ENCODE measurements at places on chromosomes 1 and 21.

DNA sequence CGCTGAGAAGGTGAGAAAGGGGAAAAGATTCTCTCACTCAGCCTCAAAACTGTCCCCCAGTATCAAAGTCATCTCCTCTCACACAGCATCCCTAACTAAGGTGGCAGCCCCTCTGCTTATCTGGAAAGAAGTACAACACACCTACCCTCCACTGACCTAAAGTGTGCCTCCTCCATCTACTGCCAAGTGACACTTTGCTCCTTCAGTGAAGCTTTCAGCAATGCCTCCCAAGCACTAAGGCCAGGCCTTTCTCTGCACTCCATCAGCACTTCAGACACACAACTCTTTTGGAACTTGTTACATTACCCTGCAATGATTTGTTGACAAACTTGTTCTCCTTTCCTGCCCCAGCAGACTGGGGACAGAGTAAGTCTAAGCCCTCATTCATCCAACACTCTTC is 1.4 kb downstream of the SH3BP5L start:
- no peaks in the 10 kb centered on the region for H3K27me3 ChIP-seq
- H3K36me3 ChIP-seq = peaks cover 41% of the 10 kb centered on the region
- H3K4me3 ChIP-seq = peak overlapping the region; percentile 92
- H3K27ac ChIP-seq = peak overlapping the region; percentile 14

DNA sequence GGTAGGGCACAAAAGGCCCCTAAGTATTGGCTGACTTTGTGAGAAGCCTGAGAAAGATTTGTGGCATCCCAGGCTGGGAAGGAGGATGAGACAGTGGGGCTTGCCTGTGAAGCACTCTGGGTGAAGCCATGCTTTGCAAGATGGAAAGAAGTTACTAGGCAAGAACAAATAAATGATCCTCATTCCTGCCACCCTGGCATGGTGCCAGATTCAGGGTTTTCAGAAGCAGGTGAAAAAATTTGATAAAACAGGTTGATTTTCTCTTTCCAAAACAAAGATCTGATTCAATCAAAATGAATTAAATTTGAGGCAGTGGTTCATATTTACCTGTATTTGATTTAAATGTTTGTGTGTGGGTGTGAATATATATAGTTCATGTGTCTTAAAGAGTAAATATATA is 386.9 kb upstream of the PROX1 start:
- H3K4me3 ChIP-seq = no peak overlapping the region
- H3K4me1 ChIP-seq = no peaks in the 10 kb centered on the region
- no peak for DNase-seq
- H3K36me3 ChIP-seq = no peaks in the 10 kb centered on the region
- H3K27me3 ChIP-seq = peaks cover 5% of the 10 kb centered on the region

DNA sequence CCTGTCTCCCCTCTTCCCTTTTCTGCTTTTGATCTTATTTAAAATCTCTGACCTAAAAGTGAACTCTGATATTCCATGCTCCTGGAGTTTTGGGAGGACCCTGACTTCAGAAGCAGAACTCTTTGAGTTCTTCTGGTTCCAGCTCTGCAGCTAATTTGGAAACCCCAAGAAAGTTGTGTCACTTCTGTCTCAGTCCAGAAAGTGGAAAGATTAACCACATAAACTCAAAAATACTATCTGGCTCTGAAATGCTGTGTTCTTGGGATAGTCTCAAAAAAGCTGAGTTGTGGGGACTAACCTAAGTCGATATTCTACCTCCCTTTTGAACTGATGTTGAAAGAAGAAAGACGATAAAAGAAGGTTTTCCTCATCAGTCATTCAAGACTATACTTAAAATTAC is 59.8 kb downstream of the ITPKB start:
- peak overlapping the region; percentile 95 for H3K27ac ChIP-seq
- peaks cover 21% of the 10 kb centered on the region for H3K36me3 ChIP-seq
- peak overlapping the region; percentile 79 for H3K4me3 ChIP-seq
- H3K27me3 ChIP-seq = no peaks in the 10 kb centered on the region
- H3K4me1 ChIP-seq = peaks cover 88% of the 10 kb centered on the region

DNA sequence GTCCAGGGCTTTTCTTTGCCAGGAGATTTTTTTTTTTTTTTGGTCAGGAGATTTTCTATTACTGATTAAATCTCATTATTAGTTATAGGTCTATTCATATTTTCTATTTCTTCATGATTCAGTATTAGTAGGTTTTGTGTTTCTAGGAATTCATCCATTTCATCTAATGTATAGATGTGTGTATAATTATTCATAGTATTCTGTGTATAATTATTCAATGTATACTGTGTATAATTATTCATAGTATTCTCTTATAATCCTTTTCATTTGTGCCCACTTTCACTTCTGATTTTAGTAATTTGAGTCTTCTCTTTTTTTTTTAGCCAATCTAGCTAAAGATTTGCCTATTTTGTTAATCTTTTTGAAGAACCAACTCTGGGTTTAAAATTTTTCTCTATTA is 12.3 kb upstream of the PNRC2 start:
- H3K4me3 ChIP-seq = no peak overlapping the region
- H3K4me1 ChIP-seq = no peaks in the 10 kb centered on the region
- no peak overlapping the region for H3K27ac ChIP-seq
- peaks cover 26% of the 10 kb centered on the region for H3K27me3 ChIP-seq
- H3K36me3 ChIP-seq = no peaks in the 10 kb centered on the region

GRCh38 chr1:21472861-21473260 is 32.9 kb downstream of the NBPF3 start:
- DNase-seq = no peak
- no peaks in the 10 kb centered on the region for H3K27me3 ChIP-seq
- peaks cover 3% of the 10 kb centered on the region for H3K4me1 ChIP-seq
- H3K4me3 ChIP-seq = no peak overlapping the region

DNA sequence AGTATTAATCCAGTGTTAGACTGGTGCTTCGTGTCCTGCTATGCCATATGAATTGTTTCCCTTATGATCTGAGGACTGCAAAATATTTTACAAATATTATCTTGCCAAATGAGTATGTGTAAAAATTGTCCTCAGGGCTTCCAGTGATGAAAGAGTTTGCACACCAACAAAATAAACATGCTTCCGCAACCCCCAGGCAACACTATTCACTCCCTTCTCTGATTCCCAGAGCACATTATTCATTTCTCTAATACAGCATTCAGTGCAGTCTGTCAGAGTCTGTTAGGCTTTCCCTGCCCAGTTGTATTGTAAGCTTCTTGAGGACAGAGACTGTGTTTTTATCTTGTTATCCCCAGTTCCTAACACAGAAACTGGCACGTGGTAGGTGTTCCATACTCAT is 409.9 kb upstream of the C1orf87 start:
- H3K4me3 ChIP-seq = no peak overlapping the region
- no peaks in the 10 kb centered on the region for H3K36me3 ChIP-seq
- H3K27ac ChIP-seq = no peak overlapping the region
- no peak for DNase-seq
- H3K27me3 ChIP-seq = no peaks in the 10 kb centered on the region
- no peaks in the 10 kb centered on the region for H3K4me1 ChIP-seq

- H3K27ac ChIP-seq = no peak overlapping the region
- peaks cover 30% of the 10 kb centered on the region for H3K27me3 ChIP-seq
- DNase-seq = no peak
- H3K4me1 ChIP-seq = no peaks in the 10 kb centered on the region
Measured at GRCh38 chr1:170520601-170521000, 11.4 kb upstream of the GORAB start.

- H3K27me3 ChIP-seq = no peaks in the 10 kb centered on the region
- no peaks in the 10 kb centered on the region for H3K36me3 ChIP-seq
- no peak for DNase-seq
- peak overlapping the region; percentile 53 for H3K4me3 ChIP-seq
Measured at GRCh38 chr1:89781494-89782126, 39.2 kb upstream of the LRRC8D start.

- peak overlapping the region; percentile 98 for H3K4me3 ChIP-seq
- H3K27ac ChIP-seq = peak overlapping the region; percentile 98
- peaks cover 46% of the 10 kb centered on the region for H3K36me3 ChIP-seq
- no peaks in the 10 kb centered on the region for H3K27me3 ChIP-seq
- H3K4me1 ChIP-seq = peaks cover 58% of the 10 kb centered on the region
Measured at GRCh38 chr1:154608397-154609270, 648 bp upstream of the ADAR start.

DNA sequence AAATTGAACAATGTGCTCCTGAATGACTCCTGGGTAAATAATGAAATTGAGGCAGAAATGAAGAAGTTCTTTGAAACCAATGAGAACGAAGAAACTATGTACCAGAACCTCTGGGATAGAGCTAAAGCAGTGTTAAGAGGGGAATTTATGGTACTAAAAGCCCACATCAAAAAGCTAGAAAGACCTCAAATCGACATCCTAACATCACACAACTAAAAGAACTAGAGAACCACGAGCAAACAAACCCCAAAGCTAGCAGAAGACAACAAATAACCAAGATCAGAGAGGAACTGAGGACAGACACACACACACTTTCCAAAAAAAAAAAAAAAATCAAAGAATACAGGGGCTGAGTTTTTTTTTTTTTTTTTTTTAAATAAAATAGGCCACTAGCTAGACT is 564.2 kb downstream of the SMYD3 start:
- H3K4me1 ChIP-seq = peaks cover 12% of the 10 kb centered on the region
- DNase-seq = no peak
- H3K27me3 ChIP-seq = no peaks in the 10 kb centered on the region
- H3K36me3 ChIP-seq = no peaks in the 10 kb centered on the region

DNA sequence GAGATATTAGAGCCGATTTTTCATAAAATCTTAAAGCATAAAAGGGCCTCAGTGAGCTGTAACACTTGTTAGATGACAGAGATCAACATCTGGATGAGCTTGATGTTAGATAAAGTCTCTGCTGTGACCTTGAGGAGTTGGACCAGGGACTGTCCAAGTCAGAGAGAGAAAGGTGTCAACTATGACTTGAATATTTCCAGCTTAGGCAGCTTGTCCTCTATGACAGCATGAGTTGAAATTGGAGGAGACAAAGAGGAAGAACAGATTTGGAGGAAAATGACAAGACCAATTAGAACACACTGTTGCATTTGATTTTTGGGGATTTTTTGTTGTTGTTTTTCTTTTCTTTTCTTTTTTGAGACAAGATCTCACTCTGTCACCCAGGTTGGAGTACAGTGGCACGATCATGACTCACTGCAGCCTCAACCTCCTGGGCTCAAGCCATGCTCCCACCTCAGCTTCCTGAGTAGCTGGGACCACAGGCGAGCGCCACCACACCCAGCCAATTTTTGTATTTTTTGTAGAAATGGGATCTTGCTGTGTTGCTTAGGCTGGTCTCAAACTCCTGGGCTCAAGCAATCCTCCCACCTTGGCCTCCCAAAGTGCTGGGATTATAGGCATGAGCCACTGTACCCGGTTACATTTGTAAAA is 35.3 kb upstream of the CLIC4 start:
- no peaks in the 10 kb centered on the region for H3K27me3 ChIP-seq
- peaks cover 16% of the 10 kb centered on the region for H3K4me1 ChIP-seq
- no peaks in the 10 kb centered on the region for H3K36me3 ChIP-seq
- DNase-seq = peak; percentile 17
- no peak overlapping the region for H3K27ac ChIP-seq

DNA sequence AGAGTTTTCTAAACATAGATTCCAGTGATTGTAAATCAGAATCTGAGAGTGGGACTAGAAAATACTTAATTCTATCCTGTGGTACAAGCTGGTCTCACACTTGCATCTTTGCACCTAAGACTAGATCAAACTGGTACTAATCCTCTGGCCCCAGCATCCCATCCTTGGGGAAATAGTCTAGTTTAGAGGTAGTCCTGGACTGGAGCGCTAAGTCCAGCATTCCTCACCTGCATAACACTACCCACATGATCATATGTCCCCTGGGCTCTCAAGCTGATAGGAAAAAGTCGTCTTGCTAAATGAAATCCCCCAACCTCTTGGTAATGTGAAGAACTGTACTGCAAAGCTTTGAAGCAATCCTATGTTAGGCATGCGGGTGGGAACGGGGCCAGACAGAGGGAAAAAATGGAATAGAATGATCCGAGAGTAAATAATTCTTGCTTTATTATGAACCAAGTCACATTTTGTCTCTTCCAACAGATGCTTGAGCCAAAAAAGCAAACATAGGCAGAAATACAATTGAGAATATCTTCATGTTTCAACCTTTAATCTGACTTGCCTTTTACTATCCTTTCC is 4.8 kb downstream of the COX20 start:
- H3K27ac ChIP-seq = no peak overlapping the region
- H3K4me3 ChIP-seq = no peak overlapping the region
- H3K27me3 ChIP-seq = no peaks in the 10 kb centered on the region
- peaks cover 82% of the 10 kb centered on the region for H3K36me3 ChIP-seq

GRCh38 chr1:162398999-162399580 is 12.8 kb downstream of the SH2D1B start:
- no peaks in the 10 kb centered on the region for H3K36me3 ChIP-seq
- no peaks in the 10 kb centered on the region for H3K4me1 ChIP-seq
- DNase-seq = no peak
- H3K27me3 ChIP-seq = peaks cover 23% of the 10 kb centered on the region
- H3K27ac ChIP-seq = no peak overlapping the region

GRCh38 chr1:40553017-40553416 is 21.6 kb downstream of the ZNF684 start:
- no peak overlapping the region for H3K4me3 ChIP-seq
- no peaks in the 10 kb centered on the region for H3K27me3 ChIP-seq
- H3K4me1 ChIP-seq = no peaks in the 10 kb centered on the region
- peaks cover 4% of the 10 kb centered on the region for H3K36me3 ChIP-seq
- DNase-seq = no peak

GRCh38 chr1:183913567-183913993 is 108.7 kb downstream of the RGL1 start:
- peaks cover 13% of the 10 kb centered on the region for H3K36me3 ChIP-seq
- no peak overlapping the region for H3K27ac ChIP-seq
- no peaks in the 10 kb centered on the region for H3K27me3 ChIP-seq
- no peak for DNase-seq

DNA sequence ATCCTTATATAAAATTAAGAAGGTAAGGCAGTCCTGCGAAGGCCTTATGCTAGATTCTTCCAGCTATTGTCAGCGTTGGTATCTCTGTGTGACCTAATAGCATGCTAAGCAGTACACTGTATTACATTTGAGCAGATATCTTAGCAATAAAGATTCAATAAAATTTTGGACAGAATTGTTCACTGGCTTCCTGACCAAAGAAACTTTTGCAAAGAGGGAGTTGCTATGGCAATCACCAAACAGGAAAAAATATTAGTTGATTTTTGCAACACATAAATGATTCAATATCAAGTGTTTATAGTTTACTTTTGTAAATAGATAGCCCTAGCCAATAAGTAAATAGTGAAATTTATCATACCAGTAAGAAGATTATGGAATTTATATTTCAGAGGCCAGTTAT is 31.0 kb upstream of the PLEKHO1 start:
- H3K4me3 ChIP-seq = no peak overlapping the region
- H3K4me1 ChIP-seq = peaks cover 5% of the 10 kb centered on the region
- peaks cover 33% of the 10 kb centered on the region for H3K36me3 ChIP-seq
- no peak for DNase-seq

DNA sequence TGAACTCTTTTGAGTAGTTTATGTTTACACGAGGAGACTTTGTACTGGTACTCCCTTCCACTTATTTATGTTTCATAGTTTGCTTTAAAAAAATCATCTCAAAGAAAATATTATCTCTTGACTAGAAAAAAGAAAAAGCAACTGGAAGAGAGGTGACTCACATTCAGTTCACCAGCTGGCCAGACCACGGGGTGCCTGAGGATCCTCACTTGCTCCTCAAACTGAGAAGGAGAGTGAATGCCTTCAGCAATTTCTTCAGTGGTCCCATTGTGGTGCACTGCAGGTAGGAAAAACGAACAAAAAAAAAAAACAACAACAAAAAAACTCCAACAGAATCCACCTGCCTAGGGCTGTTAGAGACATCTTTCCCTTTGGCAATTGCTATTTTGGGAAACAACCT is 102.9 kb downstream of the PTPRC start:
- H3K4me1 ChIP-seq = peaks cover 39% of the 10 kb centered on the region
- H3K27me3 ChIP-seq = no peaks in the 10 kb centered on the region
- H3K4me3 ChIP-seq = no peak overlapping the region
- no peak for DNase-seq
- H3K27ac ChIP-seq = no peak overlapping the region
